ENCODE measurements at places on chromosomes 2 and 18.
A peak's percentile ranks its signal among the peaks of the same experiment; 100 is the strongest.

- DNase-seq: peak; percentile 93
Measured at GRCh38 chr2:112055730-112056625, 909 bp downstream of the TMEM87B start.

DNA sequence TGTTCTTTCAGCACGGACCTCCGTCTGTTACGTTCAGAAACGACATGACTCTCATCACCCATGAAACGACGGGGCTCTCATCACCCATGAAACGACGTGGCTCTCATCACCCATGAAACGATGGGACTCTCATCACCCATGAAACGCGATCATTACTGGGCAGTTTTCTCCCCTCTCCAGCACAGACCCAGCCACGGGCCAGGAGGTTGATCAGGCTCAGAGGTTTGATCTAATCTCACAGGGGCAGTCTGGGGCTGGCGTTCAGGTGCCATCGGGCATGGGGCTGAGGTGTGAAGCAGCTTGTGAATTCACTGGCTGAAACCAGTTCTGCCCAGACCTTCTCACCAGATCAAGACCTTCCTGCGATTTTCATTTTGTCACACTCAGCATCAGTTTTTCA is 296.4 kb downstream of the NDUFA10 start:
- DNase-seq: no peak

DNA sequence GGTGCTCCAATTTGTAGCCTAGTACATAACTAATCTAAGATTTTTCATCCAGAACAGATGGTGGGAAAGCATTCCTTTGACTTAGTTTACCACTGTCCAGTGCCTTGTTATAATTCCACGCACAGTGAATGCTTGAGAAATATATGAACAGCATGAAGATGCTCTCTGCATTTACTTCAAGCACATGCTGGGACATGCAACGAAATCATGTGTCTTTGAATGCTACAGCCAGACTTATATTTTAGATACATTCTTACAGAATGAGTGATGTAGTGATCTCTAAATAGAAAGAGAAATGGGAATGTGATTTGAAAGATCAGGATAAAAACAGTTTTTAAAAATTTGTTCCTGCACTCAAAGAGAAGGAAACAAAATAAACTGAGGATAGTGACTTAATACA is 398.3 kb downstream of the FBXO15 start:
- DNase-seq: no peak

GRCh38 chr2:24906466-24906865 is 13.6 kb downstream of the ADCY3 start:
- DNase-seq: no peak

DNA sequence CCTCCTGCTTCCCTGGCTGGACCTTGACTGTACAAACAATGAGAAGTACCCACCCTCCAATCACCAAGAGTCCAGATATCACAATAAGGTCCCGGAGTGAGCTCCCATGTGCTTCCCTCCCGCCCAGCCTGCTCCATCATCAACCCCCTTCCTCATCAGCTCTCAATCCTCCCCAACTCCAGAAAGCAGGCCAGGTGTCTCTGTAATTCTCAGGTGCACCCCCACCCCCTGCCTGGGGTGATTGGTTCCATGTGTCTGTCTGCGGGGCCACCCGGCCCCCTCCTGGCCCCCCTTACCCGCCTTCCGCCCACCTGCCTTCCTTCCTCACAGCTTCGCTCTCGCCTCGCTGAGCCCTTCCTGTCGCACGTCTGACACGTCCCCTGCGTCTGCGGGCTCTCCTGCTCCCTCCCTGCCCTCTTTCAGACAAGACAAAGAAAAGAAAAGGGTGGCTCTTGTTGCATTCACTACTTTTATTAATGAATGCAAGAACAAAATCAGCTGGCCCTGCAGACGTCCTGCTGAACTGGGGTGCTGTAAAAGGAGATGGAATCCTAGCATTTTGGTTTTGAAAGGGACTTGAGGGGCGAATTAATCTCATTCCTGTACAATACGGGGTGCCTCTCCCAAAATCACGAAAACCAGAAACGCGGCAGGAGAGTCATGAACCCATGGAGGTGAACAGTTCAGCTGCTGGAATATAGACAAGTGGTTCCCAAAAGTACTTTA is 26.5 kb upstream of the IGFBP2 start:
- DNase-seq: no peak

GRCh38 chr2:200515155-200515554 is 5.3 kb upstream of the KCTD18 start:
- no peak for DNase-seq

DNA sequence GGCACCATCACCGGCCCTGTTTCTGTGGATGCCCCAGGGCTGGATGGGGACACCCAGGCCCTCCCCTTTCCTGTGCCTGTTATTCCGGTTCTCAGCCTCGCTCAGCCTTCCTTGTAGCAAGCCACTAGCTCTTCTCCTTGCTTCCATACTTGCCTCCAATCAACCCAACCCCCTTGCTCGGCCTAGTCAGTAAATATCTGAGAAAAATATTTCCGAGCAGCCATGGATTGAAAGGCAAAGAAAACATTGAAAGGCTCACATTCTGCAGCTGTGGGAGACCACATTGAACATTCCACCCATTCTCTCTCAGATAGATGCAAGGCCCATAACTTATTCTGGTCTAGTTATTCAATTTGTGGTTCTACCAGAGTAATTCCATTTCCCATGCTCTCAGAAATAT is 114.9 kb downstream of the SPP2 start:
- peak; percentile 95 for DNase-seq

DNA sequence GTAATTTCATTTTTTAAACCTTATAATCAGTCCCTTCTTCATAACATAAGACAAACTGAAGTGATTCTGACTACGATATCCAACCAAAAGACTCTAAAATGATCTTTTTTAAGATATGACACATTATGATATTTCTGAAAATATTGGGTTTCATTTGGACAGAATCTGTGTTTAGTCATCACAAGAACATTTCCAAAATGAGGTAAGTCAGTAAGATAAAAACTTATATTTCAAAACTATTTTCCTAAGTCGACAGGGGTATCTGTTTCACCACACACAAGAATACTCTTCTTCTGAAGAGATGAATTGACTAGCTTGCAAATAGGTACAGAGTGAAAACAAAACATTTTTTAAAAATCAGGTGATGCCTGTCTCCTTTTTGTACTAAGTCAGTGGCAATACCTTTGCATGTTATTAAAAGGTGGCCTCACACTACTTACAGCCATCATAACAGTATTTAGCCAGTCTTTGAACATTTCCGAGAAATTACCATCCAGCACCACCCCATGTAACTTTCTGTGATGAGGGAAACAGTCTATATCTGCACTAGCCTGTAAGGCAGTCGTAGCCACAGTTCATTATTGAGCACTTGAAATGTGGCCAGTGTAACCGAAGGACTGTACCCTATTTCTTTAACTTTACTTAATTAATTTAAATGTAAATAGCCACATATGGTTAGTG is 13.5 kb downstream of the STK39 start:
- DNase-seq: peak; percentile 63

DNA sequence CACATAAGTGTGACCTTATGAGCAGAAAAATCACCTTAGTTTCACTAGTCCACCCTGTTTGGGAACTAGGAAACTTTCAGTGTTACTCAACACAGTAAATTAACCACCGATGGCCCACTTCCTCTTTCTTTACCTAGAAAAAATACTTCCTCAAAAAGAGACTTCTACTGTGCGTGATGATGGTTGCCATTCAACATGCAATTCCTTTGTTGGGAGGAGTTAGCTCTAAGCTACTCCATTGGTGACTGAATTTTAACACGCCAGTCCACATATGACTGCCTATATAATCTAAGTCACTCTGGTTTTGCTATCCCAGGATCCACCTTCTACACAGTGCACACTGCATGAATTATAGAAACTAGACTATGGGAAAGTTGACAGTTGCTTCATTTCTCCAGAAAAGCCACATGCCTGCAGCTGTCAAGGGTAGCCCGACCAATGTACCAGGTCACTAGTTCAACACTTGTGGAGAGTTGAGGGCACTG is 47.8 kb upstream of the REG3G start:
- DNase-seq: no peak

GRCh38 chr18:68083776-68084175 is 567.3 kb upstream of the DSEL start:
- DNase-seq: peak; percentile 48

GRCh38 chr2:237427769-237428506 is 14.0 kb upstream of the COL6A3 start:
- DNase-seq: no peak

DNA sequence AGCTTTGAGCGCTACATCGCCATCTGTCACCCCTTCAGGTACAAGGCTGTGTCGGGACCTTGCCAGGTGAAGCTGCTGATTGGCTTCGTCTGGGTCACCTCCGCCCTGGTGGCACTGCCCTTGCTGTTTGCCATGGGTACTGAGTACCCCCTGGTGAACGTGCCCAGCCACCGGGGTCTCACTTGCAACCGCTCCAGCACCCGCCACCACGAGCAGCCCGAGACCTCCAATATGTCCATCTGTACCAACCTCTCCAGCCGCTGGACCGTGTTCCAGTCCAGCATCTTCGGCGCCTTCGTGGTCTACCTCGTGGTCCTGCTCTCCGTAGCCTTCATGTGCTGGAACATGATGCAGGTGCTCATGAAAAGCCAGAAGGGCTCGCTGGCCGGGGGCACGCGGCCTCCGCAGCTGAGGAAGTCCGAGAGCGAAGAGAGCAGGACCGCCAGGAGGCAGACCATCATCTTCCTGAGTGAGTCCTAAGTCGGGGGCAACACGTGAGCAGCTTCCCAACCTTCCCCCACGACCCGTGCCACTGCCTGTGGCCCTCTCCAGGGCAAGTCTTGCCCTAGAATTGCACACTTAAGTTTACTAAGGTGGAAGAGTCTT is 928 bp downstream of the GPR39 start:
- no peak for DNase-seq

GRCh38 chr2:138277062-138277461 is 224.5 kb upstream of the SPOPL start:
- DNase-seq: no peak

- peak; percentile 45 for DNase-seq
Measured at GRCh38 chr18:57533006-57533867, 53.3 kb downstream of the FECH start.

- DNase-seq: no peak
Measured at GRCh38 chr2:213691351-213691750, 407.1 kb downstream of the SPAG16 start.

- peak; percentile 81 for DNase-seq
Measured at GRCh38 chr18:3995476-3996102, 459.5 kb downstream of the DLGAP1 start.

- no peak for DNase-seq
Measured at GRCh38 chr2:151302404-151302803, 12.9 kb upstream of the NMI start.

- DNase-seq: no peak
Measured at GRCh38 chr2:24691806-24692205, 101.4 kb downstream of the PTRHD1 start.

GRCh38 chr2:47651296-47651695 is 131.6 kb upstream of the MSH6 start:
- DNase-seq: no peak

- no peak for DNase-seq
Measured at GRCh38 chr18:50721451-50722120, 98.2 kb downstream of the MRO start.

DNA sequence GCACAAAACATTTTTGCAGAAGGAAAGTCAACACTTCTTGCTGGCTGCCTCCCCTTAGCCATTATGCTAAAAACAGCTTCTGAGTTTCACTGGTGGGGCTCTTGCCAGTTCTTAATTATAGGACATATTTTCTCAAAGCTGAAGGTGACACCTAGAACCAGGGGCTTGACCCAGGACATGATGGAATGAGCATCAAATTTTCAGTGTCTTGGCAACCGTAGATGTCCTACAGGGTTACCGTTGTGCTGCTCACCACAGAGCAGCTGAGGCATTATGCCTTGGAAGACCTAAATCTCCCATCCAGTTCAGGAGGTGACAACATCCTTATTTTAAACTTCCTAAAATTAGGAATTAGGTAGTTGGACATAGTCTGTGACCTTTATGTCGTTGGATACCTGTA is 46.7 kb downstream of the TMEM185B start:
- DNase-seq: no peak

DNA sequence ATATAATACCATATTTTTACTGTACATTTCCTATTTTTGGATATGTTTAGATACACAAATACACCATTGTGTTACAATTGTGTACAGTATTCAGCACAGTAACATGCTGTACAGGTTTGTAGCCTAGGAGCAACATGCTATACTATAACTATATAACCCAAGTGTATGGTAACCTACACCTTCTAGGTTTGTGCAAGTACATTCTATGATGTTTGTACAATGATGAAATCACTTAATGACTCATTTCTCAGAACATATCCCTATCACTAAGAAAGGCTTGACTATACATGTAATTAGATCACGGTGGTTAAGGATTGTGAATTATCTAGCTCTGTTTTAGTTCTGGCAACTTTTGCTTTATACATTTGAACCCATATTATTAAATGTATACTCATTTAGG is 31.3 kb downstream of the NPHP1 start:
- DNase-seq: peak; percentile 71

DNA sequence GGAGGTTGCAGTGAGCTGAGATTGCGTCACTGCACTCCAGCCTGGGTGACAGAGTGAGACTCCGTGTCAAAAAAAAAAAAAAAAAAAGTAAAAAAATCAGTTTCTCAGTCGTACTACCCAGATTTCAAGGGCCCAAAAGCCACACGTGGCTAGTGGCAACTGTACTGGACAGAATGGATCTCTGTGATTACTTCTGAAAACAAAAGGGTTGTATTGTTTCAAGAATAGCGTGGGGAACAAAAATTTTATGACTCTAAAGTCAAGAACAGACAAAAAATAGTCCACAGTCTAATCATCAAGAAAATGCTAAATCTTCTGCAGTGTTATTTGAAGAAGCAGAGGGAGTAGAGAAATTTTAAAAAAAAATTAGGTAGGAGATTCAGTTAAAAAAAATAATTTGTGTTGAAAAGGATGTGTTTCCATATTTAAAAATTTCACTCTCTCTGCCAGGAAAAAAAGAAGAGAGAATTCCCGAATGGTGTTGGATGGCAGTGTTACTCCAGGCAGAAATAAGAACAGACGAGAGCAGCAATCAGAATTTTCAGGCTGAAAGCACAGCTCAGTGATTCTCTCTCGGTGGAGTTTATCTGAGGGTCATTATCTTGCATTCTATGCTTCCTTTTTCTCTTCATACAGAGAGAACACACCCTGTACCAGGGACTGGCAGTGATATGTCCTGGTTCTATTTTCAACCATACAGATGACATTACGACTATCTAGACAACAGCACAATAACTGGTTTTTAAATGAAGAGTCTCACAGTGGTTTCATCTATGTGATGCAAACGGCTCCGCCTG is 61.8 kb downstream of the CABYR start:
- DNase-seq: no peak

- no peak for DNase-seq
Measured at GRCh38 chr2:31002537-31003150, 135.6 kb downstream of the GALNT14 start.

DNA sequence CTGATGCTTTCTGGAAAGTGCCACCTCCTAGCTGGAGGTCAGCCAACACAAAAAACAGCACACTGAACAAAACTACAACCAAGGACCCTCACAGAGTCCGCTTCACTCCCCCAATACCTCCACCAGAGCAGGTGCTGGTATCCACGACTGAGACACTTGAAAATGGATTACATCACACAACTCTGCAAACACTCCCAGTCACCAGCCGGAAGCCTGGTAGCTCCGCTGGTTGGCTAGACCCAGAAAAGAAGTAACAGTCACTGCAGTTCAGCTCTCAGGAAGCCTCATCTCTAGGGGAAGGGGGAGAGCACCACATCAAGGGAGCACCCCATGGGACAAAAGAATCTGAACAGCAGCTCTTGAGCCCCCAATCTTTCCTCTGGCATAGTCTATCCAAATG is 175.4 kb downstream of the LCLAT1 start:
- no peak for DNase-seq

GRCh38 chr2:20661421-20662307 is 5.3 kb upstream of the GDF7 start:
- DNase-seq: peak; percentile 87

GRCh38 chr18:56097621-56098020 is 509.6 kb upstream of the TCF4 start:
- DNase-seq: no peak

All from choroid plexus epithelial cell (primary cell).